ENCODE measurements at places on chromosomes 16 and 17. TPM values are rescaled to one million over a fixed set of nuclear protein-coding genes. Genes with fewer than 3 reads are reported as not detected.

- no peak overlapping the region for H3K4me3 ChIP-seq
- H3K36me3 ChIP-seq = no peaks in the 10 kb centered on the region
- peaks cover 2% of the 10 kb centered on the region for H3K27me3 ChIP-seq
- no peak for DNase-seq
- no peaks in the 10 kb centered on the region for H3K4me1 ChIP-seq
Observed at GRCh38 chr17:17982801-17983200, 10.1 kb downstream of the DRC3 start.

DNA sequence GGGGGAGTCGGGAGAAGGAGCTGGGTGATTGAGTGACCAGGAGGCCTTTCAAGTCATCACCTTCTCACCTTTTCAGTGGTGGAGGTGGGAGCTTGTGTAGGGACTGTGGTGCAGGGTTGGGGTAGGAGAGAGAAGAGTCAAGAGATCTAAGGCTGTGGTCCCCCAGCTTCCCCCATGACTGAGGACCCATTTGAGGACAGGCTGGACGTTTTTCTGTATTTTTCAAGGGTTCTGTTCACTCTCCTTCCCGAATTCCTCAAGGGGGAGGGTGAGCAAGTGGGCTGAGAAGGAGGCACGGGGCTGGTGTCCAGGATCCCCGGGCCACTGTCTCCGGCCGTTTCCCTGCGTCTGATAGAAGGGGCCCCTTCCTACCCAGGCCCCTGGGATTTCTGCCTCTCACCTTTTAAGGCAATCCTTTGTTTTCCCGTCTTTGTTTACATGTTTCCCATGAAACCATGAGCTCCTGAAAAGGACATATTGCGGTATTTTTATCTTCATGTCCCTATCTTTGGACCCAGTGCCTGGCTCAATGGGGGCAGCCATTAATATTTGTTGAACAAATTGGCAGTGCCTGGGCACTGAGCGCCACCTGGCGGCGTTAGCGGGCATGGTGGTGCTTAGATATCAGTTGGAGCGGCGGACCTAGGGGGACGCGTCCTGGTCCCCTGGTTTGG, 9.2 kb upstream of the CD300A start:
- DNase-seq = peak; percentile 73
- H3K4me3 ChIP-seq = peak overlapping the region; percentile 41
- H3K36me3 ChIP-seq = no peaks in the 10 kb centered on the region
- peak overlapping the region; percentile 60 for H3K27ac ChIP-seq
- peaks cover 42% of the 10 kb centered on the region for H3K4me1 ChIP-seq

SLC35G6 gene
- polyA plus RNA-seq = not detected

MPV17L gene
- 0.17 TPM for polyA plus RNA-seq

VPS35L gene
- polyA plus RNA-seq = 49.6 TPM

DNA sequence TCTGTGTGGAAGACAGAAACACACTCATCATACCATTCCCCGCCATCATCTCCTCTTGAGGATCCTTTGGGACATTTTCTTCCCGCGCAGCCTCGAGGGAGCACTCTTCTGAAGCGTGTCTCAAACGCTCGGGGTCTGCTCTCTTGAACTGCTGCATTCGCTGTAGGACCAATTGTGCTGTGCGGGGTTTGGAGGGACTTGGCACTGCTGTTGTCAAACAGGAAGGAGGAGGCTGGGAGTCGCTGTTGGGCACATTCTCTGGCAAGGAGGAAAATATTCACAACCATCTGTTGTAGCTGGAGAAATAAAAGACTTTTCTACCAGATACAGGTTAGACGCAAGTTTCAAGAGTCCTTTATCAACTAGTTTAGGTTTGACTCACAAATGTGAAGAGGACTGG, 5.0 kb downstream of the SLX4 start:
- DNase-seq = no peak
- peaks cover 4% of the 10 kb centered on the region for H3K27me3 ChIP-seq
- H3K4me1 ChIP-seq = peaks cover 15% of the 10 kb centered on the region
- H3K27ac ChIP-seq = no peak overlapping the region
- H3K4me3 ChIP-seq = no peak overlapping the region

Measured in immature natural killer cell (primary cell).